ENCODE measurements at places on chromosomes 3 and 15.

- DNase-seq, result peak; percentile 66
These were observed 569 bp downstream of the TMEM266 start for GRCh38 chr15:76060118-76060989.

DNA sequence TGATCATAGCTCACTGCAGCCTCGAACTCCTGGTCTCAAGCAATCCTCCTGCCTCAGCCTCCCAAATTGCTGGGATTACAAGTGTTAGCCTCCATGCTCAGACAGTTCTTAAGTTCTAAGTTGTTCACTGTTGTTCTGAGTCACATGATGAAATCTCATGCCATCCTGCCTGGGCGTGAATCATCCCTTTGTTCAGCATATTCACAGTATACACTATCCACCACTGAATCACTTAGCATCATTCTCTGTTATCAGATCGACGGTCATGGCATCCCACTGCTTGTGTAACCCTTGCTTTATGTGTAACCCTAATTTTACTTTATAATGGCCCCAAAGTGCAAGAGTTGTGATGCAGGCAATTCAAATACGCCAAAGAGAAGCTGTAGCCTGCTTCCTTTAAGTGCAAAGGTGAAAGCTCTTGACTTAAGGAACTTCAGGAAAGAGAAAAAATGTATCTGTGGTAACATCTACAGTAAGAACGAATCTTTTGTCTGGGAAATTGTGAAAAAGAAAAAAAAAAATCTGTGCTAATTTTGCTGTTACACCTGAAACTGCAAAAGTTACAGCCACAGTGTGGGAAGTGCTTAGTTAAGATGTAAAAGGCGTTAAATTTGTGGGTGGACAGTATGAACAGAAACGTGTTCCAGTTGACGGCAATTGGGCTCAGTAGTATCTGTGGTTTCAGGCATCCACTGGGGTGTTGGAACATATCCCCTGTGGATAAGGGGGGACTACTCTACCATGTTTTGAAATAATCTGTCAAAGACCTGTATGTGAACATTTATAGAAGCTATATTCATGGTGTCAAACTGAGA is 80.6 kb downstream of the PCOLCE2 start:
- DNase-seq, result no peak

DNA sequence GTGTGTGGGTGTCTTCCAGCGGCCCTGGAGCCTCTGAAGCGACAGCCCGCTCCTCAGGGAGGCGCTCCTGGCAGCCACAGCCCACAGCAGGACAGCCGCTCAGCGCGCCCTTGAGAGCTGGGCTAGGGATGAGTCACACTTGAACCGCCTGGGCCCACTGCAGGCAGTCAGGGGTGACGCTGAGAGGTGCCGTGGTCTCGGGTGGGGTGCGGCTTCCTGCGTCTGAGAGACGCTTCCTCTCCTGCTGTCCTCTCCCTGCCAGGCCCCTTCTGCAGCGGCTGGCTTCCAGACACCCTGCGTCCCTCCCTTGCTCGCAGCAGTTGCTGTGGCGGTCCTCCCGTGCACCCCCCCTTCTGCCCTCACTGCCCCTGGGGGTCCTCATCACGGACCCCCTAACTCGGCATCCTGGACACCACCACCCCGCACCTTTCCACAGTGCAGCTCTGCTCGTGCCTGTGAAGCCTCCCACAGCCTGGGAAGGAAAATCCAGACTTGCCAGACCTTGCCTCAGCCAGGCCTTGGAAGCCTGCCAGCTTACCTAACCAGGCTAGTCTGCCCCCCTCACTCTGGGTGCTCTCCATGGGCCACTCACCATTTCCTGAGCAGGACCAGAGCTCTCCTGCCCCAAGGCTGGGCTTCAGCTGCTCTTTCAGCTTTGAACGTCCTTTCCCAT is 1.1 kb upstream of the SPTBN5 start:
- DNase-seq, result peak; percentile 85

DNA sequence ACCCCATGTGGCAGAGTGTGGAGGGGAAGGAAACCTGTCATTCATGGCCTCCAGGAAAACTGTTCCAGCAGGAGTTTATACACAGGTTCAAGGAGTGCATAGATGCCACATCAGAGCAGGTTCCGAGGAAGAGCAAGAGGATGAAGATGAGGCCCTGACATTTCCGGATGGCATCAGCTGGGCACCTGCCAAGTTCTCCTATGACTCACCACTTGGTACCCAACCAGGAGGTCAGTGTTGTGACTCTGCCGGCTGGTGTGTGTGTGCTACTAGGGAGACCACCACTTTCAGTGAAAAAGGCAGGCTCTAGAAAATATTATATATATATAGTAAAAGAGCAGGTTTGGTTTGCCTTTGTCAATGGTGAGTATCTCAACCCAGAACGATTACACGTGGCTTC is 69.3 kb downstream of the NTRK3 start:
- no peak for DNase-seq

DNA sequence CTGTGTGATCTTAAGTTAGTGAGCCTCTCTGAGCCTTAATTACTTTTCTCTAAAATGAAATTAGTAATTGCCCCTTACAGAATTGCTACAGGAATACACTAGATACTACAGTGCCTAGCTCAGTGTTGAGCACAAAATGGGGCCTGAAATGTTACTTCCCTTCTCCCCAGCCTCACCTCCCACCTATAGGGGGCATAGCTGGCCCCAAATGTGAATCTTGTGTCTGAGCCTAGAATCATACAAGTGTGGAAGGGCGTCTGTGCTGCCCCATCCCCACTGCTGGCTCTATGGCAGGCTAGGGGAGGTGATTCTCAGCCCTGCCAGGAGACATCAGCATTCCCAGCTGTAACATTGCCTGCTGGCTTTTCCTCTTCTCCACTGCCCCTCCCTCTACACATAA is 42.7 kb downstream of the IFT122 start:
- DNase-seq, result no peak

GRCh38 chr15:98958918-98959639 is 48.5 kb downstream of the PGPEP1L start:
- no peak for DNase-seq
